ENCODE measurements at places on chromosomes 13 and 19.

DNA sequence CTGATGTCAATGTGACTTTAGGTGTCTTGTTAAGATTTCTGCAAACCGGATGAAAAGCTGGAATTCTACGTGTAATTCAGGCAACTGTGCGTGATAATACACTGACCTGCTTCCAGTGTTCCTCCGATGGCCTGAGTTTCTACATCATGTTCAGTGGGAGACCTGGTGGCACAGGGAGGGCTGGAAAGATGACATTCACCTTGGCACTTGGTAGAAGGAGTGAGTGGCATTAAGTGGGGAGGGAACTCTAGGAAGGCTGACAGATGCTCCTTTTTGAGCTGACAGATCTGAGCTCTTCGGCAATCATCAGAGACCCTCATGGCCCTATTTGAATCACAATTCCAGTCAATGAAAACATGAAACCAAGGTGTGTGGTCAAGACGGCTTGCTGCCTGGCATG, 4.0 kb downstream of the CACNA1A start:
- DNase-seq: no peak

GRCh38 chr13:107964395-107964794, 250.9 kb downstream of the LIG4 start:
- DNase-seq: no peak

GRCh38 chr19:6058518-6059201, 51.6 kb downstream of the RFX2 start:
- DNase-seq: no peak

- DNase-seq: no peak
These were observed 4.1 kb downstream of the UBXN6 start for GRCh38 chr19:4453232-4454179.

DNA sequence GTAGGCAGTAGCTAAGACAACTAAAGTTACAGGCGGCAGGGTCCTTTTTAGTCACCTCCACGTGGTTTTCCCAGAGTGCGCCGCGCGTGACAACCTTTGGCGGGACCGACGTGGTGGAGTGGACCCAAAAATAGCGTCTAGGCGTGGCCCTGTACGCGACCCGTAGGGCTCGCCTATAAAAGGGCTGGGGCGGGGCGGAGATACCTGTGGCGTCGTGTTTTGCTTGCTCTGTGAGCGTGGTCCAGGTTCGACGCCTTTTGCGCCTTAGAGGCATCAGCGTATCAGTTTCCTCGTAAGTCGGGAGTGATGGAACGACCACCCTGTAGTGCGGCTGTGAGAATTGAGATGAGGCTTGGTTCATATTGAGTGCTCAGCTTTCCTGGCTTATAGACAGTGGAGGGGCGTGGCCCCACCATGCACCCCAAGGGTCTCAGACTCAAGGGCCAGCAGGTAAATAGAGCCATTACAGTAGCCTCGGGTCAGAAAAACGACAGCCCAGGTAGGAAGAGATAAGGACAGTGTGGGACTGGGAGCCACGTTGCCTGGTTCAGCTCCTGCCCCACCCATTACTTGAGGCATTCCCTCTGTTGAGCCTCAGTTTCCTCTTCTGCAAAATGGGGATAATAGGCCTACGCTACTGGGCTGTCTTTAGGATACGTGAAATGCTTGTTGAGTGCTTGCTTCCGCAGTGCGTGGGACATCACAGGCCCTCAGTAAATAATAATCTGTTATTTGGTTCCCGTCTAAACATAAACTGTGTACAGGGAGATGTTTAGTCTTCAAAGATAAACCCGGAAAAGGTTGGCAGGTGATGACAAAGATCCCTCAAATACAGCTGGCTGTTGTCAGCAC, 693 bp upstream of the TMED1 start:
- DNase-seq: peak; percentile 77

DNA sequence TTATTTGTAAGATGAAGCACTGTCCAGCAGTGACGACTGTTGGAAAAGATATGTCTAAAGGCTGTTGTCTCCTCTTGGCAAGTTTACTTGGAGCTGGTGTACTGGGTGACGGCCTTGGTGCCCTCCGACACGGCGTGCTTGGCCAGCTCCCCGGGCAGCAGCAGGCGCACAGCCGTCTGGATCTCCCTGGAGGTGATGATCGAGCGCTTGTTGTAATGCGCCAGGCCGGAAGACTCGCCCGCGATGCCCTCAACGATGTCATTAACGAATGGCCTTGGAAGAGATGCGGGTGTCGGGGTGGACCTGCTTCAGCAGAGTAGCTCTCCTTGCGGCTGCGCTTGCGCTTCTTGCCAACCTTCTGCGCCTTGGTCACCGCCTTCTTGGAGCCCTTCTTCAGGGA, 24.6 kb upstream of the ZDHHC20 start:
- DNase-seq: no peak

DNA sequence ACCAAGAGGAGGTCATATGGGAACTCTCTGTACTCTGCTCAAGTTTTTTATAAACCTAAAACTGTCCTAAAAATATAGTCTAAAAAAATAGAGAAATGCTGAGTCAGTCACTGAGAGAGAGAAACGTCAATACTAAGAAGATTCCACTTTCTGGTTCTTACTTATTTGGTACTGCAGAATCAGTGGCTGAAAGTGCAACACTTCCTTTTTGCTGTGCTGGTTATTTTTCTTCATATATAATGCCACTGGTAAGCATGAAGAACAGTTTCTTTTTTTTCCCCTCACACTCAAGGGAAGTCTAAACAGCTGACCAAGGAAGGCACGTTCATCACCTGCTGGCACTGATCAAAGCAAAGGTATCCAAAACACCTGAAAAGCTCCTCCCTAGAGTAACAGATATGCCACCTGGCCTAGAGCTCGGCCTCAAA, 44.3 kb upstream of the N4BP2L1 start:
- no peak for DNase-seq

DNA sequence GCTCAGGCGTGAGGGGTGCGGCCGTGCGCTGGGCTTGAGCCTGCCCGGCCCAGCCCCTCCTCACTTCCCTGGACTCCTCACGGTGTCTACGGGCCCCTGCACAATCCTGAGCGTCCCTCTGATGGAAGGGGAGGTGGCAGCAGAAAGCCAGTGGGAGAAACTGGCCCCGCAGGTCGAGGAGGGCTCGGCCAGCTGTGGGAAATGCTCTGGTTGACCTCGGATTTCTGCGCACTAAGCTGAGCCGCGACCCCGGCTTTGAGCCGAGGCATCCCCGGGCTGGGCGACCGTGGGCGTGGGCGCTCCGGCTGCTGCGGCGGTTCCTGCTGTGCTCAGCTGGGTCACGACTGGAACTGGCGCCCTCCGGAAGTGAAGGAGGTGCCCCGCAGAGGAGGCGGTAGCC, 70.1 kb downstream of the ZNF208 start:
- no peak for DNase-seq

DNA sequence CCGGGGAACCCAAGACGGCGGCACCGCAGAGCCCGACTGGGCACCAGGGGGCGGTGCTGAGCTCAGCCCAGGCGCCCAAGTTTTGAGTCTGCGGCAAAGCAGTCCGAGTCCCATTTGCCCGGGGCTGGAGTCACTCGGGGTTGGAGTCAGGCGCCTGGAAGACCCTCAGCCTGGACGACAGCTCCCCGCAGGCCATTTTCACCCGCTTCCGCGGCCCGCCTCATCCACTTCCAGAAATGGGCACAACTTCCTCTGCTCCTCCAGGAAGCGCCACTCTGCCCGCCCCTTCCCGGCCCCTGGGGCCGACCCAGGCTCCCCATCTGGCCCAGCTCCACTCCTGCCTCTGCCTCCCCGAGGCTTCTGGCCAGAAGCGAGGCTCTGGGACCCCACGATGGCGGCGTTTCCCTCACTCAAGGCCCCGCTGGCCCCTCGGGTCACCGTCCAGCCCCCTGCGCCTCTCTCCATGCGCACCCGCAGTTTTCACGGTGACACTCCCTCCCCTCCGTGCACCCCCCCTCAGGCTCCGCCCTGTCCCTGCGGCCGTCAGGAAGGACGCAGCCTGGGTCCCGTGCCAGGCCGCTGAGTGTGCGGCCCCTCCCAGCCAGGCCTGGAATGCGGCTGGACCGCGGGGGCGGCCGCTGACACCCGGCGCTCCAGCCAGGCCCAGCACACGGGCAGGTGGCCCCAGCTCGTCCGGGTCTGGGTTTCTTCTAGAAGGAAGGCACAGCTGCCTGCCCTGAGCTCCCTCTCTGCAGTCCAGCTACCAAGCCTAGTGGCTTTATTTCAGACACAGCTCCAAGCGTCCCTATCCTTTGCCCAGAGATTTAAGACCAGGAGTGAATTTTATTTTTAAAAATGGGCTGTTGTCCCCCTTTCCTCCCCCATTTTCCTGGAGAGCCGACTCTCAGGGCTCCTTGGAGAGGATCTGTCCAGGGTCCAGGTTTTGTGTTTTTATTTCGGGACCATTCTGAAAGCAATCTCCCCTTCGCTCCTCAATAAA, 4.7 kb downstream of the SERTAD1 start:
- DNase-seq: peak; percentile 60

GRCh38 chr19:17517898-17518297, 6.4 kb downstream of the PGLS start:
- DNase-seq: no peak

- DNase-seq: no peak
These were observed 13.7 kb downstream of the CHAMP1 start for GRCh38 chr13:114328034-114328433.

DNA sequence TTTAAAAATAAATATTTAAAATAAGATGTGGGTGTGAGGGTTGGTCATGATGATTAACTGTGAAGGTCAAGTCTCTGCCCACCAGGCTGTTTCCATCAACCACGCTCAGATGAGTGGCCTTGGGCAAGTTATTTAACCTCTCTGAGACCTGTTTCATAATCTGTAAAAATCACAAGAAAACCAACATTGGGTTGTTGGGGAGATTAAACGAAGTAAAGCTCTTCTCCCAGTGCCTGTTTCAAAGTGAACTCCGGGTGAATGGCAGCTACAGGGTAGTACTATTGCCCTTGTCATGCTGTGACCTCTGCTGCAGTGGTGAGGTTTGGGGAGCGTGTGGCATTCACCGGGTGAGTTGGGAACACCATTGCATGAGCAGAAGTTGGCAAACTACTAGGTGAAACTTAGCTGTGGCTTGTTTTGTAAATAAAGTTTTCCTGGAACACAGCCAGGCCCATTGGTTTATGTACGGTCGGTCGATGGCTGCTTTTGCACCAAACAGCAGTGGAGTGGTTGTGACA, 153.2 kb downstream of the USP12 start:
- no peak for DNase-seq

GRCh38 chr19:55678121-55678671, 3.2 kb downstream of the EPN1 start:
- DNase-seq: no peak

- no peak for DNase-seq
These were observed 9.6 kb upstream of the CEACAM6 start for GRCh38 chr19:41745756-41746155.

All from effector CD8-positive, alpha-beta T cell (primary cell).